ENCODE measurements at places on chromosomes 6 and 20.
A peak's percentile ranks its signal among the peaks of the same experiment; 100 is the strongest.

- DNase-seq = no peak
These were observed 71.9 kb downstream of the GNAS-AS1 start for GRCh38 chr20:58778760-58779159.

GRCh38 chr6:33050014-33050810 is 23.2 kb downstream of the HLA-DPA1 start:
- no peak for DNase-seq

DNA sequence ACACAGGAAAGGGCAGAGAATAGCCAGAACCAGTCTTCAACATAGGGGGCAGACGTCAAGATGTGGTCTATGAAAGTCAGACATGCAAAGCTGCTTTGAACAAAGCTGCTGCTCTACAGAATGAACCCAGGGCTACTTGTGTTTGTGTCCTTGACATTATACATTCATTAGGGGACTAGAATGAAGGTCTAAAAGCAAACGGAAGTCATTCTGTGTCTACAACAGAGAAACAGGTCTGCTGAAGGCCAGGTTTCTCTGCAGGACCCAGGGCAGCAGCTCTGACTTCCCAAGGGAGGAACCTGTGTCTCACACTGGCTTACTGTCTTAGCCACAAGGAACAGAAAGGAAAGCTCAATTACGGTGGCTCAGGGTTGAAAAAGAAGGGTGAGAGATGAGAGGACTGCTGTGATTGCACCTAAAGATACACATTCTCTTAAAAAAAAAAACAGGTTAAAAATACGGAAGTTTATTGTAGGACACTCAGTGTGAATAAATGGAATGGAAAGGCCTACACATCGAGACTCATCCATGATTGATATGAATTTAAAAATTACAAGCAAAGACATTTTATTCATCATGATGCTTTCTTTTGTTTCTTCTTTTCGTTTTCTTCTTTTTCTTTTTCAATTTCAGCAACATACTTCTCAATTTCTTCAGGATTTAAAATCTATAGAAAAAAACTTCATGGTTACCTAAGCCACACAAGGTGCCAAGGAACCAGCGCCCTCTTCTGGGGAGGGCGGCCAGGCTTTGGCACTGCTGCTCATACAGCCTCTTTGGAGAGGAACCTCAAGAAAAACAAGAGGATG is 6.7 kb downstream of the PSMA7 start:
- no peak for DNase-seq

- DNase-seq = no peak
These were observed 42.1 kb downstream of the DAAM2 start for GRCh38 chr6:39834278-39834677.

DNA sequence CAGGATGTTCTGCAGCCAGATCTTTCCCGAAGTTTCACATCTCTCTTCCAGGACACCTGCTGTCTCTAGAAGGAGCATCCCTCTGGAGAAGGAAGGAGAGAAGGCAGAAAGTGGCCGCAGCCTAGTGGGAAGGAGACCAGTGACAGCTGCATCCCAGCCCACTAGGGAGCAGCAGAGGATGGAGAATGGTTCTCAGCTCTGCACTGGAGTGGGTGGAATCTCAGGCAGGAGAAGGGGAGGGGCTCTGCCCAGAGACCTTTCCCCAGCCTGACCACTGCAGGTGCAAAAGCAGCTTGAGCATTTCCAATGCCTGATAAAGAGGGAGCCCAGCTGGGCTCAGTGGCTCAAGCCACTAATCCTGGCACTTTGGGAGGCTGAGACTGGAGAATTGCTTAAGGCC is 32.3 kb downstream of the NCR2 start:
- no peak for DNase-seq

DNA sequence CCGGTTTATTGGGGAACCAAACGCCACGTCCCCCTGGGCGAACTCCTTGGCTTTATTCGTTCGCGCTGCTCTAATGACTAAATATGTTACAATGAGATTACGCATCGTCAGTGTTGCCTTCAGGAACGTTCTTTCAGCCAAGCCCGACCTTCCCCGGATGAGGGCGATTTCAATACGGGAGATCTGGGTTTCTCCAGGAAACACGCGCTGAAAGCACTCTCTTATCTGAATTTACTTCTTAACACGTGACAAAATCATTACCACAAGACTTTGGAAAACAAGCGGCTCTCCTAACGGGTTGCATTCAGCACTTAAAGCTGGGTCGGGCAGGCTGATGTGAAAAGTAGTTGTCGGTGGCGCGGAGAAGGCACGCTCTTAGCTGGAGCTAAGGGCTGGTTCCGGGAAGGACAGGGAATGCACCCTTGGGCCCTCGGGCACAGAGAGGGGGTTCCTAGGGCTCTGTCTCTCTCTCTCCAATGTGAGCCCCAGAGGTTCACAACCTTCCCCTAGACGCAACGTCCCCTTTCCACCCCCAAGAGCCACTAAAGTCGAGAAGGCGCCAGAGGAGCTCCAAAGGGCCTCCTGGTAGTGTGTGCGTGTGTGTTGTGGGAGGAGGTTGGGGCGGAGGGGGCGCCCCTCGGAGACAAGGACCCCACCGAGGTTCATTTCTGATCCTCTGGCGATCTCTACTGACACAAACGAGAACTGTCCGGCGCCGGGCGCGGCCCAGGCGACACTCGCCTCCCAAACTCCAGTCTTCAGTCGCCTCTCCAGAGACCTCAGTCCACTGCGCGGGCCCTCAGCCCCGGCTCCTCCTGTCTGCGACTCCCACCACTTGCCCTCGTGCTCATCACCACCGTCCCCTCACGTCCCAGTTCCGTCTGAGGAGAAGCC is 7.1 kb upstream of the NKX2-2 start:
- DNase-seq = peak; percentile 61

DNA sequence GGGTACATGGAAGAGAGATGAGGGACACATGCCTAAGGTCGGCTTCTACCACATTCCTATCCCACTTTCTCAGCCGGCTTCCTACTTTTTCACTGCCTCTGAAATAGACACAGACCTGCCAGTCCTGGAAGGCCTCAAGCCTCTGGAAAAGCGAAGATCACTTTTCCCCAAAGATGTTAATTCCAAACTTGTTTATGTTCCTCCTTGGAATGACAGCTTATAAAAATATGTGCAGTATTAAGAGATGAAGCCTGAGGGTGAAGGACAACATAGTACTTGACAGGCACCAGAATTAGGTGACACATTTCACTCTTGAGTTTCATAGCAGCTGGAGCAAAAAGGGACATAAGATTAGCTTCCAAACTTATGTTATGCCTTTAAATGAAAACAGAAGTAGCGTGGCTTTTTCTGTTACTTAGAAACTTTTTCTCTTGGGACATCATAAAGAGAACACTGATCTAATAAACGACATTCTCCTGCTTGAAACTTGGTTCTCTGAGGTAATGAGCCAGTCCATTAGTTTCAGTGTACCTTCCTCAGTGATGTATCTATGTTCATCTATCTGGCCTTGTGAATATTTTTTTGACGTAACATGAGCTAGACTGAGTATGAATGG is 25.3 kb downstream of the FOXO3 start:
- no peak for DNase-seq

DNA sequence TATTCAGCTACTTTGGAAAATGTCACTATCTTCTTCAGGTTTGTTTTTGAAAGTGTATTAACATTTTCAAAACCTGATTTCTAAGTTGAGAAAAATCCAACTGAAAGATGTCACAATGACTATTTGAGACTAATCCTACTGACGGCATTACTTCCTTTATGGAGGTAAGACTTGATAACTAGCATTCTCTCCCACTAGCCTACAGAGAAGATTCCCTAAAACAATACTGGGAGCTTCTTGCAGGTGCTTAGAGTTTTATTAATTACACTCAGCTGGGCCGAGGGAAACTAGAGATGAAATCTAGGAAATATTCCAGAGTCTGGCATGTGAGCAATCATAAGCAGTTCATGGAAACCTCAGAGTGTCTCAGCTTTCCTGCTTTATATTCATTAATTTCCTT is 114.0 kb downstream of the LCA5 start:
- no peak for DNase-seq

DNA sequence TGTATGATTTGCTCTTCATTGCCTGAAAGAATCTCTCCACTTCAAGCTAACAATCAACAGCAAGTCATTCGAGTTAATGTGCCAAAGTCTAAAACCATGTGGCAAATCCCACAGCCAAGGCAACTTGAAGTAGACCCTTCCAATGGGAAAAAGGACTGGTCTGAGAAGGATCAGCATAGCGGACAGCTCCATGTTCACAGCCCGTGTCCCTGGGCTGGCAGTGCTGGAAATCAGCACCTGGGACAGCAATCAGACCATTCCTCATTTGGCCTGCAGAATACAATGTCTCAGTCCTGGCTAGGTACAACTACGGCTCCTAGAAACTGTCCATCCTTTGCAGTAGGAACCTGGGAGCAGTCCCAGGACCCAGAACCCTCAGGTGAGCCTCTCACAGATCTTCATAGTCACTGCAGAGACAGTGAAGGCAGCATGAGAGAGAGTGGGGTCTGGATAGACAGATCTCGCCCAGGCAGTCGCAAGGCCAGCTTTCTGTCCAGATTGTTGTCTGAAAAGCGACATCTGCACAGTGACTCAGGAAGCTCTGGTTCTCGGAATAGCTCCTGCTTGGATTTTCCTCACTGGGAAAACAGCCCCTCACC is 1.1 kb downstream of the GJA10 start:
- no peak for DNase-seq

DNA sequence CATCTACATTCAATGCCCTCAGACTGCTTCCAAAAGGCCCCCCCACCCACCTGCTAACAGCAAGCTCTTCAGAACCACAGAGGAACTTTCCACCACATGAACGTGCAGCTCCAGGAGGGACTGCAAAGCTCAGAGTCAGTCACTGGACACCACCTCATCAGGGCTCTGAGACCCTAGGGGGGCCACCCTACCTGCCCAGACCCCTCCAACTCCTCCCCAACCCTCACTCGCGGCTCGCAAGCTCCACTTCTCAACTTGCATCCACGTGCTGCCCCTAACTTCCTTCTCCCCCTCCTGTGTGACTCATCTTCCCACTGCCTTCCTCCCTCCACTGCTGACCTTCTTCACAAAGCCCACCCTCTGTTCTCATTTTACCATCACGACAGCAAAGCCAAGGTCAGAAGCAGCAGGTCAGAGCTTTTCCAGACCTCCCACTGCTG is 6.5 kb downstream of the MBOAT1 start:
- DNase-seq = no peak

DNA sequence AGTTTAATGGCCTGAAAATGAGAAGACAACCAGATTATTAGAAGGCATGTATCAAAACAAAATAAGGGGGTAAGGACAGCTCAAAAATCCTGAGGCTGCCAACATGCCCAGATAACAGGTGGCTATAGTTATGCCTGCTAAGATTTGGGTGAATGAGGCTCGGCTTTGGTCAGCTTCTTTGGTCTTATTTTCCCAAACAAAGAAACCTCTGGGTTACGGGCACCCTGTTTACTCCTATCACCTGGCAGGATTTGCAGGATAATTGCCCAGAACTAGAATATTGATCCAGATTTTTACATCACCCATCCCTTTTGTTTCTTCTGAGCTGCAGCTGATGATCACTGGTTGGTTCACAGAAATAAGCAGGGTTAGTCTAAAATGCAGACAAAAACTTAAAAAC is 74.3 kb downstream of the SLC16A10 start:
- no peak for DNase-seq

- DNase-seq = no peak
These were observed 195.8 kb upstream of the ARG1 start for GRCh38 chr6:131377112-131377705.

Data from spinal cord (tissue), 10 donors.